Bronchial epithelial cell (primary cell): ENCODE measurements at places on chromosomes 2 and 18.
A peak's percentile ranks its signal among the peaks of the same experiment; 100 is the strongest.

- DNase-seq: peak; percentile 46
Observed at GRCh38 chr2:182165202-182165601, 179.5 kb downstream of the PPP1R1C start.

DNA sequence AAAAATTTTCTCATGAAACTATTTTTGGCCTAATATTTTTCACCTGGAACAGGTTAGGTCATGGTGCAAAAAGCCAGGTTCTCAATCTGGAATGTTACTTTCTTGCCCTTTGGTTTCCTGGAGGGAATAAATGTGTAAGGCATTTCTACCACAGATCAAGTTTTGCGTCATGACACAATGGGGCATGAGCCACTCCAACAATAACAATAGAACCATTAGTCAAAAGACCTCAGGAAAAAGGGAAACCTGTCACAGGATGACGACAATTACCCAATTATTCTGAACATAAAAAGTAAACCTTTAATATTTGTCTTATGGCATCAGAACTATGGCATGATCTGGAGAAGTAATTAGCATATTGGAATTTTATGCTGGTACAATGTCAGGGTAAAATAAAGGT, 88.2 kb upstream of the HNRNPA3 start:
- DNase-seq: no peak

DNA sequence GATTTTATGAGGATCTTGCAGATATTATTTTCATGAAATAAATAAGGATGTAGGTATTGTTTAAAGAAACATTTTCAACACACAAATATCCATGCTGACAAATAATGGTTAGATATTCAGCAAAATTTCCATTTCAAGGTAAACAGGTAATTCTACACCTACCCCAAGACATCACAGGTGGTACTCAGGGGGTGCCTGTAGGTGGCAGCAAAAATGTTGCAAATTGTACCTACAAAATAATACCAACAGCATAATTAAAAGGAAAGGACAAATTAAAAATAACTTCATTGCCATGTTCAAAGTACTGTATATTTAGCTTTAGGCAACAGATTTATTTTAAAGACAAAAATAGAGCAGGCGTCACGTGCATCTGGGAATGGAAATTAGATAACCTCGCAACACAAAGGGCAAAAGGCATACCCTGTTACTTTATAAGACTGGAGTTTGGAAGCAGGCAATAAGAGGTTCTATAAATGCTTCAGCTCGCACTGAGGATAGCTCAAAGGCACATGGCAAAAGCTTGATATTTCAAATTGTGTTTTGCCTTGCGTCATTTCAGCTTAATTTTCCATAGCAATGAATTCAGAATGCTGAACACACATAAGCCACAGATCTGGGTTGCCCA, 630.5 kb downstream of the TDRD15 start:
- DNase-seq: peak; percentile 5

DNA sequence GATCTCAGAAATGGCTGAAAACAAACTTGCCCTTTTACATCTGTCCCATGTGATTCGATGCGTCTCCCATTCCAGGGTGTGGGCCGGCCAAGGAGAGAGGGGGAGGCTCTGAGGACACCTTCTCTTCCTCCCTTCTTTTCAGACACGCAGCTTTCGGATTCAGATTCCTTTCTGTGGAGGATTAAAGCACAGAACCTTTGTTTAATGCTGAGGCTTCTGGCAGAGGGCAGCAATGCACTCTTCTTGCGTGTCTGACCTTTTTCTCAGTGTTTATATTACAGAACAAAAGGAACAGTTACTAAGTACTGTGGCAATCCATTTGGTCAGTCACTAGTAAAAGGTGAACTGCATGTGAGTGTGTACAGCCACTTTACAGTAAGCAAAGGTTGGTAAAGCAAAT, 268.9 kb upstream of the CCDC68 start:
- DNase-seq: no peak

DNA sequence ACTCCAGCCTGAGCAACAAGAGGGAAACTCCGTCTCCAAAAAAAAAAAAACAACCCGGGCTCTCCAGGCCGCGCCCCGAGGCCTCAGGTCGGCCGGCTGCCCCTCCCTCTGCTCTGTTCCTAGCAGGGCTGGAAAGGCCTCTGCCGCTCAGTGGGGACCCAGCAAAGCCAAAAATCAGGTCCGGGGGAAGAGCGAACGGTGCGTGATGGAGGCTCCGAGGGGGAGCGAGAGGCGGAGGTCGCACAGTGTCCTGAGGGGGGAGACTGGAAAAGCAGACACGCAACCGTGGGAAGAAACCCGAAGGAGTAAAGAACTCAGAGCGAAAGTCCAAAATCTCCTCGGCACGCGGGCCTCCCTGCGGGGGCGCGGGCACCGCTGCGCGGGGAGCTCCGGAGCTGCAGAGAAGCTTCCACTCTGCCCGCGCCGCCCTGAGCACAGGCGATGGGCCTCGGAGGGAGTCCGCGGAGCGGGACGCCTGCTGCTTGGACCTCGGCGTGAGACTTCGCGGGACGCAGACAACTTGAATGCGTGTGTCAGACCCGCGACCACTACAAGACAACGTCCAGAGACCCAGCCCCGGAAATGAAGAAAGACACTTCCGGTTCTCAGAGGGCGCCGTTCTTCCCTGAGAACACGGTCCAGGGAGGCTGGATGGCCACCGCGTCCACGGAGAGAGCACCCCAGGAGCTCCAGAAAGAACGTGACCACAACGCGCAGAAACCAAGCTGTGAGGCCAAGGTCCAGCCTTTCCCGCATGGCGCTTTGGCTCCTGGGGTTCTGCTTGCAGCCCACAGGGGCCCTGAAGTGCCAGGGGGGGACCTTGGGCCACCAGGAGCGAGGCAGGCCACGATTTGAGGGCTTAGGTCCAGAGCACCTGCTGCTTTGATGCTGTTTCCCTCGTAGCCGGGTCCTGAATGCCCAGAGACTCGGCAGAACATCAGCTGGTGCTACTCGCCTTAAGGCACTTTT, 219.8 kb downstream of the DPP10 start:
- no peak for DNase-seq

- DNase-seq: no peak
Observed at GRCh38 chr2:80786584-80786983, 482.0 kb upstream of the LRRTM1 start.

DNA sequence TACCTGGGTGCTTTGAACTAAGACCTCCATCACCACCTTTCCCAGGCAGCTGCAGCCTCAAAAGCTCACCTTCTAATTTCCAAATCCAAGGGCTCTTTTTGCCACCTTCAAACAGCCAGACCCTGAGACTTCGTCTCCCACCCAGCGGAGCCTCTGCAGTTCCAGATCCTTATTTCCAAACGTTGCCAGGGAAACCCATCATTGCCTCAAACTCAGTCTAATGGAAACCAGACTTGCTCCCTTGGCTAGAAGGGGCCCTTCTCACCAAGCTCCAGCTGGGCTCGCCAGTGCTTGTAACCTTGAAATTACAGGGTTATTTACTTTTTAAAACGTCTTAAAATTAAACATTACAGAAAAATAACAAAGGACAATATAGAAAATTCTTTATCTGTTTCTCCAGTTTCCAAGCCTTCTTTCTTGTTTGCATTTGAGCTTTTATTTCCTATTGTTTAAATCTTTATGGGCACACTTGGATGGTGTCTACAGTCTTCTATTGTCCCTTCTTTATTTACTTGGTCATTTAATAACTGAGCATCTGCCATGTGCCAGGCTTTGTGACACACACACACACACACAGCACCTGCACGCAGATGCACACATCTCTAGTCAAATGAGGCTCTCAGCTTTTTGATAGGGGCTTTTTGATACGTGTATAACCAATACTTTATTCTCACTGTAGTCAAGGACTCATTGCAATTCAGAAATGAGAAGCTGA, 36.1 kb downstream of the TRPM8 start:
- no peak for DNase-seq
